ENCODE measurements at places on chromosomes 2 and 18. TPM values are rescaled to one million over a fixed set of nuclear protein-coding genes. Genes with fewer than 3 reads are reported as not detected.
A peak's percentile ranks its signal among the peaks of the same experiment; 100 is the strongest.

ACP1 gene
- 90.8 TPM for total RNA-seq

UGT1A4 gene
- 2.3 TPM for total RNA-seq

- no peak for DNase-seq
Observed at GRCh38 chr2:207950063-207950760, 75.1 kb downstream of the PLEKHM3 start.

DNA sequence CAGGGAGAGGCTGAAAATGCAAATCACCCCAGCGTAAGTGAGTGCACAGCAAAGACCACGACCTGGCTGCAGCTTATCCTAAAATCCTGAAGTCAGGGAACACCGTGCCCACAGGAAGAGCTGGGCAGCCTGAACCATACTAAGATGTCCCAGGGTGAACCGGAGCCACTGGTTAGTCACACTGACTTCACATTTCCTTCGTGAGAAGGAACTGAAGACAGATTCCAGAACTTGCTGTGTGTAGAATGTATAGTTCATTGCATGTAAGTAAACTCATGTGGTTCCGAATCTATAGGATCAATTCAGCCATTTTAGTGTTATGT is 84.6 kb upstream of the NDUFV2 start:
- no peak for DNase-seq

DNA sequence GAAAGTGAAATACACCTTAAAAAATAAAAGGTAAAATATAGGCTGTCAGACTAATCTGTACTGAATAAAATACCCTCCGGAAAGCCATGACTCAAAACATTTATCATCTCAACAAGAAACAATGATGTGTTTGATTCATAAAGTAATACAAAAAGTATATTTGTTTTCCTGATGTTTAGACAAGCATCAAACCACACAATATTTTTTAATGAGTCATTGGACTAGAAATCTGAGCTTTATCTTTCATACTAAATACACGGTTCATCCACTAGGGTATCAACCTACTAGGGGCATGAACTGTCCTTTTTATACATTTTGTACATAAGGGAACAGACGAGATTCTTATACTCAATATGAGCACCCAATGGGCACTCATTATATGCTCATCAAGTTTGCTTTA is 31.3 kb downstream of the CD226 start:
- DNase-seq, result no peak

TMEM178A gene
- 7.4 TPM for total RNA-seq

DNA sequence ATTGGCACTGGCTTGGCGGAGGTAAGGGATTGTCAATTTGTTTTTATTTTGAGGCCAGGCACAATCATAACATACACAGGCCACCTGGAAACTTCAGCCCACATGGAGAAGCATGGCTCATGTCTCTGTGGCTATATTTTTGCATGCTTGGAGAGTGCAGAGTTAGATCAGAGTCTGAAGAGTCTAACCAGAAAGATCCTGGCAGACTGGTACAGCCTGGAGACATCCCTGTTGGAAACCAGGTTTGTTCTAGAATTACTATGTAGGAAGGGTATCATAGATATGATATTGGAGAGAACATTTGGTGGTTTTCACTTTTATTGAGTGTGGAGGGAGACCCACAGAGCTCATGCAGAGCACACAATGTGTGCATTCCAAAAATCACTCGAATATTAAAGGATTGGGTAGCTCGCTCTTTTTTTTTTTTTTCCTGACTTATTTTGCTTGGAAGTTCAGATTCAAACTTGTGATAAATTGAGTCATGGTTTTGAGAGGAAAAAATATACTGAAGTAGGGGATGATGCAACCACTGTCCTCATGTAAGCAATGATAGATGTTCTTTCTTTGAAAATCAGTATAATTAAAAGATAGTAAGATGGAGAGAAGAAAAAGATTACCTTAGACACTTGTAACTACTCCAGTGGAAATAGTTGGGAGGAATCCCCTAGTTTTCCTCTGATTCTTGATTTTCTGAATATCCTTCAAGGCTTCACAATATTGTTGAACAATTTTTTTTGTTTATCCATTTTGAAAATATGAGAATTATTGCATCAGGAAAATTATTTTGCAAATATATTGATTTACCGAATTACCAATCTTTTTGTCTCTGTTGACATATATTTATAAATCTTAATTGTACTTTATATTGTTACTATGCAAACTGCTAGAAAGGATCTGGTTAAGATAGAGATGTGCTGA is 185.7 kb upstream of the ZEB2 start:
- no peak for DNase-seq

- no peak for DNase-seq
Observed at GRCh38 chr18:55220523-55220922, 261.3 kb upstream of the CCDC68 start.

RNMT gene
- total RNA-seq, result 29.1 TPM

- DNase-seq, result no peak
Observed at GRCh38 chr18:23703057-23703986, 14.1 kb downstream of the LAMA3 start.

TMEM150A gene
- 13.3 TPM for total RNA-seq

DNA sequence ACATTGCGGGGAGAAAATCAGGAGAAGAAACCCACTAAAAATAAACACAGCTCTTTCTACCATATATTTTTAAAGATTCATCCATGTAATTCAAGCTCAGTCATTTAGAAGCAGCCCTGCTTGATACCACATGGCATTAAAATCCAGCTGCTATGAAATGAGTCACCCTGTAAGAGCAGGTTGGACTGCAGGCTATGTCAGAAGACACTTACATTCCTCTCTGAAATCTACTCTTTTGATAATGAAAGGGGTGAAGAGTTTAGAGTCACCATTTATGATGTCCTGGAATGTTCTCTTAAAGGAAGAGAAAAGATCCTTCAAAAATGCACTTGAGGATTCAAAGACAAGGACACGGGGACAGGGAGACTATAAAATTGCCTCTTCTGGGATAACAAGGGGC is 100.6 kb upstream of the APCDD1 start:
- no peak for DNase-seq

DNA sequence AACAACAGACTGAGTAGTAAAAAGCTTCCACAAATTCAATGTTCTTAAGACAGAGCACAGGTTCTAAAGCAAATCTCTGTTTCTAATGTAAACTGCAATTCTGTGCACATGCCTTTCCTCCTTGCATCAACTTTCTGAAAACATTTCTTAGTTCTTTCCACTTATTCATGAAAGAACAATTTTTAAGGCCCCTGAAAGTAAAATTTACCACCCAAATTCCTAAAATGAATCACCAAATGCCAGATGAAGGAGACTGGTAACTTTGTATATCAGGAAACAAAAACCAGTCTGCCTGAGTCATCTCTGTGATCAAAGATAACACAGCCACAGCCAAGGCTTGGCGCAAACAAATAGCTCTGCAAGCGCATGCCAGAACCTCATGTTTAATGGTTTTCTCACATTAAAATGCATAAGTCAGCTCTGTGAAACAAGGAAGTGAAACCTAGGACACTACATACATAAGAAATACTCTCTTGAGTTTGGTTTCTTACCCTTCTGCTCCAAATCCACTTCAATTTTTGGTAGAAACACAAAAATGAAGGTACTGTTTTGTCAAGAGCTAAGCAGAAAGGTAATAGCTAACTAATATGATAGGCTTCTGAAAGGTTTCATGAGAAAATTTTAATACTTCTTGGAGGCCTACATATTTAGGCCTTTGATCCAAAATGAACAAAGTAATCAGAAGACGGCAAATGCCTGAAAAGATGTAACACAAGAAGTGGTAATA is 169.4 kb downstream of the THADA start:
- peak; percentile 77 for DNase-seq

RELCH gene
- total RNA-seq, result 63.0 TPM

DNA sequence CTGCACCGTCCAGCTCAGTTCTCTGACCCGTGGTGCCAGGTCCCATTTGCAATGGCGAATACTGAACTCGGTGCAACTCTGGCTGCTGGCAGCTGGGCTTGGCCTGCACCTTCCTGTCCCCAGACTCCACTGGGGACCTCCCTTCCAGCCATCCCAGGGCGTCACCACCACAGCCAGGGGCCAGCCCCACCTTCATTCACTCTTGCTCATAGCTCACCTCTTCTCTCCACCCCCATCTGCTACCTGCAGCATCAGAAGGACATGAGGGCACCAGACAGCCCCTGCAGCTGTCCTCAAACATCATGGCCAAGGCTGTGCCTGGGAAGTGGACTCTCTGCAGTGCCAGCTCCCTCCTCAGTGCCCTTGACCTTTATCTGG is 16.2 kb upstream of the ALPI start:
- DNase-seq, result no peak

C1QL2 gene
- total RNA-seq, result 0.76 TPM

All from suprapubic skin (tissue), 4 donors.